IPS-NIHi11 (cell line): ENCODE measurements at places on chromosomes 4 and X.

DNA sequence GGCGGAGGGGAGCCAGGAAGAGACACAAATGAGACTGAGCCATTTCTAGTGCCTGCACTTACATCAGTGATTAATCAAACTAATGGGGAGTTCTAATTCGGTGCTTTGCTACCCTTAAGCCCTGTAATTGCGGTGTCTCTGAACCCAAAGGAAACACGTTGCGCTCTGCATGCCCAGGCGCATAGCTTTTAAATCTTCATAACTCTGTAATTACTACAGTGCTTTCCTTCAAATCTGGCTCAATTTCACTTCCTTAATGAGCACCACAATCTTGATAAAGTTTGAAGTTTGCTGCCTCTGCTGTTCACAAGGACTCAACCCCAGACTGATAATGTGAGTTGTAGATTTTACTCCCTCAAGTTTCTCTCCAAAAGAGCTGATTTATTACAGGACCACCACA lies 5.7 kb upstream of the NHS start:
- no peak for DNase-seq

- no peak for DNase-seq
These were observed 65.2 kb upstream of the FAM47B start for GRCh38 chrX:34877436-34877835.

DNA sequence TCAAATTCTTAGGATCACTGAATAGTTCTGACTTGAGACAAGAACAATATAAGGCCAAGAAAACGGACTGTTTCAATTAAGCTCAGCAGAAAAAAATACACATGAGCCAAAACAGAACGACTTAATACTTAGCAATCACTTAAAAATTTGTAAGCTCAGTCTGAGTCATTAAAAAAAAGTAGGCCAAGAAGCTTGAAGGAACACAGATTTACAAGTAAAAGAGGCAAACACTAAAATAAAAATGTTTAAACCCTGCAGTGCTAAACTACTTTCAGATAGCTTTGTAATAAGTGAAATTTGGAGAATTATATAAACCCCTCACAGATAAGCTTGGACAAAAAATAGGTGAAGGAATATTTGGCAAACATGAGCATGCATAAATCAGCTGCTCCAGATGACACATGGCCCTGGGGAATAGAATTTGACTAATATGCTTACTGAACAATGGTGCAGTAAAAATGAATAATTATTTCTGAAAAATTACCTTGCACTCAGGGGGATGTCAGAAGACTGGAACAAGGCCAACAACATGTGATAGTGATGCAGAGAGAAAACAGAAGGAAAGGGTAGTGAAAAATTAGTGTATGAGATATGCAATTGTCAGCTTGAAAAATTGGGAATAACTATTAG lies 49.6 kb downstream of the LNX1 start:
- DNase-seq: no peak

GRCh38 chr4:2650276-2650675 lies 105.9 kb downstream of the TNIP2 start:
- no peak for DNase-seq

- no peak for DNase-seq
These were observed 88.9 kb upstream of the PDLIM3 start for GRCh38 chr4:185624259-185624589.

- peak; percentile 8 for DNase-seq
These were observed 1000.0 kb downstream of the CCSER1 start for GRCh38 chr4:91127192-91127591.

DNA sequence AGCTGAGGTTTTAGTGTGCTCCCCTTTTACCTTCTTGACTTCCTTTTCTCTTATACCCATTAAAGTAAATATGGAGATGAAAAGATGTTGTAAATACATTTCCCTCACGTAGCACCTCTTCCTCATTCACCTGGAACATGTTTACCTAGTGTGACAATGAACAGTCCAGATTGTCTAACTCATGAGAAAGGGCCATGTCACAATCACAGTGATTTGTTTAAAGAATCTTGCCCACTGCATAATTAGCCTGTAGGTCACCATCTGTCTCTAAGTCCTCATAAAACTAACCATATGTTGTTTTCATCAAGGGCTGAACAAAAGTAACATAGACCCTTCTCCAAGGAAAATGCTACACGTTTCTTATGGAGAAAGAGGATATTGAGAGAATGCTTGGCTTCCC lies 85.7 kb downstream of the TSPAN5 start:
- DNase-seq: no peak

DNA sequence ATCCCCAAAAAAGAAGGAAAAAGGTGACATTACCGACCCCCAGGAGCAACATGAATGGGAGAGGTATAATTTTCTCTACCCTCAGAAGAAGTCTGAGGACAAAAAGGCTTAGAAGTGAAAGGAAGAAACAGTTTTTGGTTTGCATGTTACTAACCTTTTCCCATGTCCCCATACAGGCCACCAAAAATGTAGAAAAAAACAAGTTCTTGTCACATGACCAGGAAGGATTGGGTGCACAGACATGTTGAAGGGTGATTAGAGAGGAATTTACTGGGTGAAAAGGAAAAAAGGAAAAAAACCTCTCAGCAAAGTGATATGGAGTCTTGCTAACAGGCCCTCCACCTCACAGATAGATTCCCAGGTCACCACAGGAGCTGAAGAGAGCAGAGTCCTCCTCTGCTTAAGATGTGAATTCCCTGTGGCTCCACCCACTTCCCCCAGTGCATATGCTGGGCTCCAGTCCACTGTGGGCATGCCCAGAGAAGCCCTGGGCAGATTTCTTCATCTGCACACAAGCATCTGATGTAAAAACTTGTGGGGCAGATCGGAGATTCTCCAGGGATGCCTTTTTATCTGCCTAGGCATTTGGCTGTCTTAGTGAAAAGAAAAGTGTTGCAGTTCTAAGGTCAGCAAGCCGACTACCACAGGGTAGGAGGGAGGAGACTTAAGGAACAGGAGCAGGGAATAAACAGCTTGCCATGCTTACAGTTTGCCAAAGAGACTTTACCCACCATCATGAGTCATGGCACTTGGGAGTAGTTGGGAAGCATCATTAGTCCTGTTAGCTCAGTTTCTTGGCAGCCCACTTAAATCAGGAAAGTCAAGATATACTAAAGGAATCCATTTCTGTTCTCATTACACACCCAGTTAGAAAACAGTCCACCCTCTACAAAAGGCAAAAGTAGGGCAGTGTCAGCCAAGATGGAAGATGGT lies 25.0 kb upstream of the PASD1 start:
- DNase-seq: no peak

DNA sequence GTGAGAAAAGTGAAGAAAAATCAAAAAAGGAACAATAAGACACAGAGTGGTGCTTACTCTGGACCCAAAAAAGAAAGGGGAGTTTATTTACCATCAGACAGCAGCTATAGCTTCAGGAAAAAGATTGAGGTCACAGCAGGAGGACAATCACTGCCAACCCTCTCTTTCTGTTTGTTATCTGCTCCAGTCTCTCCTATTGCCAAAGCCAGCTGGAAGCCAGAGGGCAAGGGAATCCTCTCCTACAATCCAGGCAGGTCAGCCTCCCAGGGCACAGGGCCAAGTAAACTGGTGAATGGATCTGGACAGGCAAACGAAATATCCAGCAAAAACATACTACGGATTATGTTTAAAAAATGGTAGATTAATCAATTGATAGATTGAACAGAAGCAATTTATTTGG lies 306.9 kb upstream of the SLIT2 start:
- DNase-seq: peak; percentile 14

- no peak for DNase-seq
These were observed 88.3 kb upstream of the DDIT4L start for GRCh38 chr4:100278567-100278966.

GRCh38 chrX:102723456-102723855 lies 2.9 kb downstream of the GPRASP3 start:
- DNase-seq: no peak

- no peak for DNase-seq
These were observed 221.9 kb downstream of the BMPR1B start for GRCh38 chr4:94979621-94980020.
